SHP77 (cell line): ENCODE measurements at places on chromosomes 6 and 20.

GRCh38 chr6:128339635-128340450 lies 180.6 kb downstream of the PTPRK start:
- DNase-seq: no peak

DNA sequence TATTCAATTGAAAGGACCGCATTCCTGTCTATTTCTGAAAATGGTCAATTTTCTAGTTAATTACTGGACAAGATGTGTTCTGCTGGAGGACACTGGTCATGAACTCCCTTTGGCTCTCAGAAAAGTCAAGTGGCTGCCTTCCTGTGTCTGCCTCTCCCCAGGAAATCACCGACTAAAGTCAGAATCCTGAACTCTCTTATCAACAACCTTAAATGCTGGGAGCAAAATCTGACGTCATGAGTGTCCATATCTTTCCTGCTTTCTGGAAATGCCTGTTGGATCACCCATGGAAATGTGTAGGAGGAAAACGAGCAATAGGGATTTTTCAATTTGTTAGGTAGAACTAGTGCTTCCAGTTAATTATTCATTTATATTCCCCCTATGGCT lies 53.5 kb upstream of the PLCB1 start:
- no peak for DNase-seq

DNA sequence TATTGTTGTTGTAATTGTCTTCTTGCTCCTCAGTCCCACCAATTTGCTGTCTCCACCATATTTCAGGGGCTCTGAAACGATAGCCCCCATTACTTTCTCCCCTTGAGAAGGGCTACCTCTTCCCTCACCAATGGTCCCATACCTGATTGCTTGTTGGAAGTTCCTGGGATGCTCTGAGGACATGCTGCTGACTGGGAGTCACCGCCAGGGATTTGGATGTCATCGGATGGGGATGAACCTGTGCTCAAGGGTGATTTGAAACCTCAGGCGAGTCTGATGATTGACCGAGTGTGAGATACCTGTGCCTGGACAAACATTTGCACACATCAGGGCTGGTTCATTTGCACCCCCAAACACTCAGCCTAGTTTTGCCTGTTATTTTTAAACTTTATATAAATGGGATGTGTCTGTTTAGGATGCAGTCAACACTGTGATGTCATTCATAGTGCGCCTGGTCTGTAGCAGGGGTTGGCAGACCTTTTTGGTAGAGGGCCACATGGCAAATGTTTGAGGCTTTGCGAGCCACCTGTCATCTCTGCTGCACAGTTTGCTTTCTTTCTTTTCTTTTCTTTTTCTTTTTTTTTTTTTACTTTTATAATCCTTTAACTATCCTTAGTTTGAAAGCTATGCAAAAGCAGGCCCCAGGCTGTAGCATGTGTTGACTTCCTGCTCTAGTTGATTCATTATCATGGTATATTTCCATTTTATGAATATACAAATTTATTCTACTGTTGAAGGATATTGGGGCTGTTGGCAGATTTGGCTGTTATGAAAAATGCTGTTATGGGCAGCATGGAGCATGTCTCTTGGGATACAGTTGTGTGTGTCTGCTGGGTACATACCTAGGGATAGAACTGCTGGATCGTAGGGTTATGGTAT lies 118.5 kb upstream of the PHACTR3 start:
- no peak for DNase-seq

- no peak for DNase-seq
Measured at GRCh38 chr20:48139262-48140041, 354.2 kb upstream of the SULF2 start.

GRCh38 chr6:145153495-145153894 lies 581.8 kb downstream of the EPM2A start:
- no peak for DNase-seq

DNA sequence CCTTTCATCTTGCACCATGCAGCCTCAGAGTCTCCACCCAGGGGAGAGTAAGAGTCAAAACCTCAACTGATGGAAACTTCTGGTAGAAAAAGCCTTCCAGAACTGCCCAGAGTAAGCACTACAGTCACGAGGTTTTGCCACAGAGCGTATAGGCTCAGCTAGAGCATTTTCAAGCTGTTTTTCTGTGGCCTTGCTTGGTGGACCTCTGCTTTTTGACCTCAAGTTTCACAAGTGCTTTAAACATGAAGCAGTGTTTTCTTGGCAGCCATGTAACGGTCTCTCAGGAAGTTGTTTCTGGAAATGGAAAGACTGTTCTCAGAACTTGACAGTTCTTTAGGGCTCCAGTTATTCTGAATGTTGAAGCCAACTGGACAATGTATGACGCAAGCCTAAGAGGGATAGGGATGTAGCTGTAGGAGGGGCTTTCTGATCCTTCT lies 146.5 kb downstream of the ZDHHC14 start:
- no peak for DNase-seq

GRCh38 chr6:81814370-81815076 lies 62.0 kb upstream of the TENT5A start:
- DNase-seq: no peak

DNA sequence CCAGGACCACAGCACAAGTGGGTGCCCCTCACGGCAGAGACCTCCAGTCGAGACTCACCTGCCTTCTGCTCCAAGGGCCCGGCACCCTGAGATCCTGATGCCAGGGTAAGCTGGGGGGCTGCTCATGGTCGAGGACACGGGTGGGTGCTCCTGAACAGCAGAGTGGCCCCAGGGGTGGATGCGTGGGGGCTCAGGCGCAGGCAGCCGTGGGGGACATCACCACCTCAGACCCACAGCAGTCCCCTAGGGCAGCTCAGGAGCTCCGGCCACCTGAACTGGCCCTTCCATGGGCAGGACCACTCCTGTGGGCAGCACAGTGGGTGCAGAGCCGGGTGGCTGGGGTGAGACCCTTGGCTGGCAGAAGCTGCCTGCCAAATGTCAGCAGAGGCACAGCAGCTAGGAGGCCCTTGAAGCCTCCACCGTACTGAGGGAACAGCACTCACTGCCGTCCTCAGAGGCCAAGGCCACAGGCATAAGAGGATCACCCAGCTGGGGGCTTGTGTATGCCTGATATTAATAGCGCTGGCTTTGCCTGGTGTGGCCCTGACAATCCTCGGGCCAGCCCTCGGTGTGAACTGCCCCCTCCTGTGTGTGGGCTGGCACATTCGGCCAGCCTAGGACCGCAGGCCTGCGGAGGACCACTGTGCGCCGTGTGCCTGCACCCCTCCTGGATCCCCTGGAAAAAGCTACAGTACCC lies 5.4 kb downstream of the UCKL1 start:
- no peak for DNase-seq

GRCh38 chr20:1876975-1877608 lies 18.1 kb upstream of the SIRPA start:
- no peak for DNase-seq

DNA sequence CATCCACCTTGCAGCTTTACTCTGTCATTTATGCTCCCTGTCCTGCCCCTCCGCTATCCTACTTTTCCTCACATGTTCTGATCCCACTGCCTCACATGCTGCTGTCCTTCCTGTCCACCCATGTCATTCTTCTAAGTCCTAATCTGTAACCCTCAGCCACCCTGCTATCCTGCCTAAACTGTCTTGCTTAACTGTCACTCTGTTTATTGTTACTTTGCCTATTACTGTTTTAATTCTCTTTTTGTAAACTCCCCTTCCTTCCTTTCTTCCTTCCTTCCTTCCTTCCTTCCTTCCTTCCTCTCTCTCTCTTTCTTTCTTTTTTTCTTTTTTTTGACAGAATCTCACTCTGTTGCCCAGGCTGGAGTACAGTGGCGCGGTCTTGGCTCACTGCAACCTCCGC lies 1.4 kb downstream of the CUL9 start:
- no peak for DNase-seq

DNA sequence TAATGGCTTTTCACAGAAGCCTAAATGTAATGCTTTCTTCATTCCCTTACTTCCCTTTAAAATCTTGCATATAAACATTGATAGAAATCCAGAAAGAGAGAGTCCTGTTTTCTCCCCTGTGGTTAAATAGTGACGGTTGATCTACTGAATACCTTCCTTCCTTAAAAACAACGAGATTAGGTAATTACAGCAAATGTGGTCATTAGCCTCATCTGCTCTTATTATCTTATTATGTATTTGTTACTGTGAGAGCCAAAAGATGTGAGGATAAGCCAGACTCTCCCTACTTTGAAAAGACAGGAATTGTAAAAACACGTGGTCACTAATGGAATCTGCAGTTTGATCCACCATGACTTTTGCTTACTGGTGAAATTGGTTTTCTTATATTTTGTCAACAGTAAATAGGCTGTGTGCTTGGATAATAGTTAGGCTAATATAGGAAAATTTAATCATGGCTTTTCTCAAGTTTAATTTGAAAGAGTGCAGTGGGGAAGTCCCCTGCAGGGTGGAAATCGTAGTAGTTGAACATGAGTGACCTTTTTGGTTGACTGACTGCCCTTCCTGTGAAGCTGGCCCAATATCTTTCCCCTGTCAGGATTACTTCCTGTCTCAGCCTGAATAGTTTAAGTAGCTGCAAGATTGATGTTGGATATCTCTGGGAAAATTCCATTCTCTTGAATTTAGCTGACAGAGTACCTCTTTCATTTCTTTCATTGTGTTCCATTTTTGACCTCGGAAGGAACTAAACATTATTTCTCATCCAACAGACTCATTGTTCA lies 62.8 kb downstream of the JARID2 start:
- no peak for DNase-seq

- DNase-seq: no peak
Measured at GRCh38 chr6:17219098-17219497, 62.1 kb upstream of the RBM24 start.

DNA sequence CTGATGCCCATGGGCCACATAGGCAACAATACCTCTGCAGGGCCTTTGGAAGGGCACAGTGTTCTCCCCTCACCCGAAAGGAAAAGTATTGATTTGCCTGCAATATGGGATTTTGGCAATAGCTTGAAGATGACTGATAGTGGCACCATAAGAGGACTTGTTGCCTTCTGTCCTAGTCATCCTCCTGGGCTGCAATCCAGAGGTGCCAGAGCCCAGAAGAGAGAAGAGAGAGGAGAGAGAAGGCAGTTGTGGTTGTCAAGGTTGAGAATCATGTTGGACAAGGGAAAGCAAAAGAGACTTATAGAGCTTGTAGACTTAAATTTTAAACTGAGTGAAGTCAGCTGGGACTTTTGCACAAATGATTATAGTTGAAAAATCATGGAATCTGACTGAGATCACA lies 14.6 kb downstream of the HDGFL1 start:
- no peak for DNase-seq

DNA sequence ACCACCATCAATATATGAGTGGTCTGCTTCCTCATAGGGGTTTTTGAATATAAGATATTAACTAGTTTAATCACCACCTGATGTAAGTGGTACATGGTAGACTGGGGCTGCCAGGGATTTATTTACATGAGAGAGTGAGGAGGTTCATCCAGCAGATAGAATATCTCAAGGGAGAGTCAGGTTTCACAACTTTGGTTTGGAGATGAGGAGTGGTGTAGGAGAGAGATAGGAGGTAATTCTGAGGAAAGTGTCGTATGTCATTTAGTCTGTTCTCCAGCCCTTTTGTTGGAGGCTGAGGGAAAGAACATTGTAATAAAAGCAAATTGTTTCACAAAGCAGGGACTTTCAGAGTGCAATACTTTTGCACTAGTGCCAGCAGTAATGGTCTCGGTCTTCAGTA lies 16.8 kb downstream of the L3MBTL3 start:
- no peak for DNase-seq

GRCh38 chr6:13248584-13248985 lies 79.8 kb downstream of the TBC1D7 start:
- no peak for DNase-seq

GRCh38 chr6:1538369-1538768 lies 71.3 kb upstream of the FOXC1 start:
- DNase-seq: no peak

GRCh38 chr20:2221921-2222320 lies 73.9 kb upstream of the TGM3 start:
- DNase-seq: no peak

GRCh38 chr6:6931071-6932025 lies 176.4 kb upstream of the RREB1 start:
- no peak for DNase-seq

DNA sequence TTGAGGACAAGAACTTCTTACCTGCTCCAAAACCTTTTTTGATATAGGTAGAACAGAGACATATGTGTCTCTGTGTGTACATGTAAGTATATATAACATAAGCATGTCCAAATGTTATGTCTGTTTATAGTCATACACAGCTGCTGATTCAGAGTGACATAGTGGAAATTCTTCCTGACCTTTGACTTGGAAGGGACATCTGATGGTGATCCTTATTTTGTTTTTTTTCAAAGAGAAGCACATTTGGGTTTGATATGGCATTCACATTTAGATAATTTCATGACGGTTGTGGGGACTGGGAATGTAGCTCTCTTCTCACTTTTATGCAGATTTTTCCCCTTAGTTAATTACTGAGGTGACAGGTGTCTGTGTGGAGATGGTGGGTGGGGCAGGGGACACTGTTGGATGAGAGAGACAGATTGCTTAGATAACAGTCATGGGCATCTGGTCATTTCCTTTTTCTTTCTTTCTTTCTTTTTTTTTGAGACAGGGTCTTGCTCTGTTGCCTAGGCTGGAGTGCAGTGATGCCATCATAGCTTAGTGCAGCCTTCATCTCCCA lies 39.0 kb downstream of the FARS2 start:
- DNase-seq: no peak

- DNase-seq: no peak
Measured at GRCh38 chr6:32128751-32129296, 778 bp upstream of the ATF6B start.

- no peak for DNase-seq
Measured at GRCh38 chr6:144319211-144319610, 34.1 kb downstream of the UTRN start.

DNA sequence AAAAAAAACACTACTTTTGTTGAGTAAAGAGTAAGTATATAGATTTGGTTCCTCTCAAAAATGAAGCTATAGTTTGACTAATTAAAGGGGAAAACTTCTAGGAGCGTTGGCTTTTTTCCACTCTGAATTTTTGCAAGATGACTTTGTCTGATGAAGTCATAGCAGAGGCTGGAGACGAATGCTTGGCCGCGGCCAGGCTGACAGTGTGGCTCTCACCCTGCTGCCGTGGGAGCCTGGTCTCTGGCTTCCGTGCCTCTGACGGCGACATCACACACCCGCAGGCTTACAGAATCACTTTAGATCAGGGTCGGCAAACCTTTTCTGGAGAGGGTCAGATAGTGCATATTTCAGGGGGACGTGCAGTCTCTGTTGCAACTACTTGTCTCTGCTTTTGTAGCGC lies 145.0 kb downstream of the PHACTR3 start:
- DNase-seq: no peak
